Activated naive CD8-positive, alpha-beta T cell treated with anti-CD3 and anti-CD28 coated beads, Interleukin-2, amount 50 U/mL, for 16 hours (primary cell): ENCODE measurements at places on chromosomes 6 and 20.

DNA sequence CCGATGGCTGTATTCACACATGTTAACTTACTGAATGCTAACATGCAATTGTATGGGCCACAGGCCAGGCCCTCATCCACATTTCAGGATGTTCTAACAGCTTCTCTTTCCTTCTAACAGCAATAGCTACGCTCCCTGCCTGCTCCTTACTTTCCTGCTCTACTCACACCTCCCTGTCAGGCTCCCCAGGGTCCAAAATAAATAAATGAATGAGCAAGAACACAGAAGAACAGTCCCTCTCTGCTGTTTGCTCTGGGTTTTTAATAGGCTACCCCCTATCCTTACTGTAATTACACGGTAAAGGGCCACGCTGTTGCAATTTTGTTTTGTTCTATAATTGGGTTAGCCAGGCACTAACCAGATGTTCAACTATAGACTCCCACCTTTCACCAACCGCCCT lies 135.6 kb downstream of the GMDS start:
- no peak for DNase-seq

- DNase-seq, result no peak
Observed at GRCh38 chr6:169583886-169584541, 117.8 kb downstream of the WDR27 start.

DNA sequence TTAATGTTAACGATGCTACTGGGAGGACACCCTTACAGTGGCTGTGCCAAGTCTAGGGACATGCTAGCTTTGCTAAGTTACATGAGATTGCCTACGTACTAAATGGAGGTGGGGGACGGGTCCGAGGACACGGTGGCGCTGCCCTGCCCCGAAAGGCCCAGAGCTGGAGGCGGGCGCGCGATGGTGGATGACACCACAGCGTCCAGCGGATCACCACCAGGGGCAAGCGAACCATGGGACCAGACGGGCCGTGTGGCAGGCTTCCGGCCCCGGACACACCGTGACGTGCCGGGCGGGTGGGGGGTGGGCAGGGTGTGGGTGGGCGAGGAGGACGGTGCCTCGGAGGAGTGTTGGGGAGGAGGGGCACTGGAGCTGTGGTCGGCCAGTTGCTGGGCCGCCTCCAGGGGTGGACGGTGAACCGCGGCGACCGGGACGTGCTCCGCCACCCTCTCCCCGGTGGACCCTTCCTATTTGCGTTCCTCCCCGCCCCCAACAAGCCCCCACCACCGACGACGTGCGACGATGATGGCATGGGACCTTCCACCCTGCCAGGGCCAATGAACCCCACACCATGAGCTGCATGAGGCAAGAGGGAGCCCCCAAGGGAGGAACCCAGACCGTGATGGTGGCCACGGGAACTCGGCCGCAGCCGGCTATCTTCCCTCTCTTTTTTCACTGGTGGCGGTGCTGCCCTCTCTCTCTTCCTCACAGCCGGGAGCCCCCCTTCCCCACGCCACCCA lies 773.3 kb upstream of the DEFB115 start:
- DNase-seq, result no peak

GRCh38 chr20:6606651-6607050 lies 160.8 kb upstream of the BMP2 start:
- DNase-seq, result no peak

DNA sequence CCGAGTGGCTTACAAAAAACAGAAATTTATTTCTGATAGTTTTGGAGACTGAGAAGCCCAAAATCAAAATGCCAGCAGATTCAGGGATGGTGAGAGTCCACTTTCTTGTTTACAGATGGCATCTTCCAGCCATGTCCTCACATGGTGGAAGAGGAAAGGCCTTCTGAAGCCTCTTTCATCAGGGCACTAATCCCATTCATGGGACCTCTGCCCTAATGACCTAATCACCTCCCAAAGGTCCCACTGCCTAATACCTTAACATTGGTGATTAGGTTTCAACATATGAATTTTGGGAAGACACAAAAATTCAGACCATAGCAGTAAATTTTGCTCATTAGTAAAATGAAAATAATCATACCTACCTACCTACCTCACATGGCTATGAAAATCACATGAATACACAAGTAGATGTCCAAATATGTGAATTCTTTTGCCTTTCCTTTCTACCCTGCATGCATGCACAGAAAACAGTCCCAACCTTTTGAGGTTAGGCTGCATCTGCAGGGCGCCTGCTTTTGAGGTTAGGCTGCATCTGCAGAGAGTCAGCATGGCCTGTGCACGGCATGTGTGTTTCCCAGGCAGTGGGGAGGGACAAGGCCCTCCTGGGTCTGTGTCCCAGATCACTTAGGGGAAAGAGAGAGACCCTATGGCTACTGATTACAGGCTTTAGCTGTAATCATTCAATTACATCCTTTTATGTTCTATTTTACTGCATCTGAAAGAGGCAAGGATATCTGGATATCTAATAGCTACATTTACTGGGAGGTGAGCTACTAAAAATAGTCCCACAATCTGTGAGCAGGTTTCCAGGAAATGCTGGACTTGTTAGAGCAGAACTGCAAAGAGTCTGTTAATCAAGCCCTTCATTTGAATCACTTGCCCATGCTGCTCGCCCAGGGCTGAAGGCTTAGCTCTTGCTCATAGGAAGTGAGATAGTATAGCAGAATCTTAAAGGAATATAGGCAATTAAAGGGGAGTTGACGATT lies 497.7 kb upstream of the MARCKS start:
- no peak for DNase-seq

DNA sequence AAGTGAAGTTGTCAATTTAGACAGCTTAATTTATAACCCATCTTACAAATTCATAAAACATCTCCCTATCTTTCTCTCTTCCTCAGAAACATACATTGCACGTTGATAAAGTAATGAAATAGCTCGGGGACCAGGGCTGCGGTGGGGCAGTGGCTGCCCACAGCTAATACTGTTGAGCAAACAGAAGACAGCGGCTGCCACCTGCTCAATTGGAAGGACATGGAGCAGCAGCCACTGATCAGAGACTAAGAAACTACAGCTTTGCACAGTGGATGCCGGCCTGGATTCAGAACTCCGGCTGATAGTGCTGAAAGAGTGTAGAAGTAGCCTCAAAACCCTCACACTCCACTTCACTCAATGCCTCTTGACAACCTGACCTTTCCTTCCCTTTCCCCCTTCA lies 157.9 kb upstream of the PDE10A start:
- DNase-seq, result no peak

- no peak for DNase-seq
Observed at GRCh38 chr6:101614774-101615173, 221.3 kb downstream of the GRIK2 start.

DNA sequence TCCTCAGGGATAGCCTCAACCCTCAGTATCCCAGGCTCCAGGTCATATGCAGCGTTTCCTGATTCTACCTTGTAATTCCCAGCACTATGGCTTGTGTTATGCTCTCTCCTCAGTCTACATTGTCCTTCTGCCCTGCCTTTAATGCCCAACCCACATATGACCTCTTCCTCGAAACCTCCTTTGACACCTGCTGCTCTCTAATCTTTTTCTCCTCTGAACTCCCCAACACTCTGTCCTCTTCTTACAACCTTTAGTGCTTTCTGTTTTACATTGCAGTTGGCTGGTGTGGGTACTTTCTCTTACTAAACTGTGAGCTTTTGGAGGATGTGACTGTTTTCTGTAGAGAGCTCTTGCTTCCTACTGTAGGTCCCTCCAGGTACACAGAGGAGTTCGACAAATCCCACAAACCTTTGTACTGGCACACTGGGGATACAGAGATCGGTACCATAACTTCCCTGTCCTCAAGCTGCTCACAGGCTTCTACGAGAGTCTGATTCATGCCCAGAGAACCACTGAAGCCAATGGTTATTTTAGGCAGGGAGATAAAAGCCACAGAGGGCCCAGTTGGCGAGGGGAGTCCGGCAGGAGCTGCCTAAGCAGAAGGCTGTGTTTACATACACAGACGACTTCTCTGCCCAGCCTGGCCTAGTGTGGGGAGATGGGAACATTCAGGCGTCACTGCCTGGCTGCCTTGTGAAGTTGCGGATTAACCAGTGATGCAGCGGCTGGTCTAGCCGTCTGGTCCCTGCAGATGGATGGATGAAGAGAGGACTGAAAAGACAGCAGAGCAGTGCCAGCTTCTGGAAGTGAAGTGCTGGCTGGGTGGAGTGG lies 8.4 kb upstream of the EPB41L1 start:
- DNase-seq, result no peak

- no peak for DNase-seq
Observed at GRCh38 chr20:19626896-19627295, 131.2 kb upstream of the RIN2 start.

- DNase-seq, result no peak
Observed at GRCh38 chr20:19519466-19519865, 238.6 kb upstream of the RIN2 start.

- no peak for DNase-seq
Observed at GRCh38 chr20:20668639-20669038, 43.8 kb downstream of the RALGAPA2 start.

- no peak for DNase-seq
Observed at GRCh38 chr6:73746787-73747186, 50.8 kb downstream of the CD109 start.

DNA sequence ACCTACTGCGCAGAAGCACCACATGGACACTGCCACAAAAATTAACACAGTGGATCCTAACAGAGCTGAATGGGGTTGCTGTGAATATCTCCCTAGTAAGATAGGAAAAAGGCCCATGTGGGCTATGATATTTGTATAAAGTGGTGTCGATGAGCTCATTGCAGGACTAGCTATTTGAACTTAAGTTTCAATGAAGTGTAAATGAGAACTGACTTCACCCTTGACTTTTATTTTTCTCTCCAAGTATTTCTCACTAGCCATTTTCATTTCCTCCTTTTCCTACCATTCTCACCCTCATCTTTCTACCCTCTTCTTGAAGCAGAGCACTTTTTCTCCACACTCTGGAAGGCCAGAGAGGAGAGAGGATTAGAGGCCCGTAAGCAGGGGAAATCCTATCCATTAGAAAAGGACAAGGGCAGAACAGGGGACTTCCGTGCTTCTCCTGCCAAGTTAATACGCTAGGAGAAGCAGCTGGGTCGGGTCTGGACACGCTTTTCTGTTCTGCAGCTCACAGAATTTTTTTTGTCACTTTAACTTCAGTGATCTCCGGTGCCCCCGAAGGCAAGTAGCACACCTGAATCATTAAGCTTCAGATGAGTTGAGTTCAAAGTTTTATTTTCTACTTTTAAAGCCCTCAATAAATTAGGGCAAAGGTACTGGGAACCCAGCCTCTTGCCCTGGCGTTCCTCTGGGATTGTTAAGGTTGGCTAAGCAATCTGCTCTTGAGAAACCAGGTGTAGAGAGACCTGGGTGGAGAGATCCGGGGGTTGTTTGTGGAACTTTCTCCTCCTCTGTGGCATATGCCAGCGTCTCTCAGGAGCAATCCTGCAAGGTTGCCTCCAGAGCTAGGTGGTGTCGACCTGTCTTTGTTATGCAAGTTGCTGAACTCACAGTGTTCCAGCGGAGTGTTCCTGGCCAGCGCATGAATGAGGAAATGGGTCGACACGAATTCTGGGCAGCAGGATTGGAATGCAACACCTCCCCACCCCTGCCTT lies 56.2 kb upstream of the ARID1B start:
- DNase-seq, result no peak

DNA sequence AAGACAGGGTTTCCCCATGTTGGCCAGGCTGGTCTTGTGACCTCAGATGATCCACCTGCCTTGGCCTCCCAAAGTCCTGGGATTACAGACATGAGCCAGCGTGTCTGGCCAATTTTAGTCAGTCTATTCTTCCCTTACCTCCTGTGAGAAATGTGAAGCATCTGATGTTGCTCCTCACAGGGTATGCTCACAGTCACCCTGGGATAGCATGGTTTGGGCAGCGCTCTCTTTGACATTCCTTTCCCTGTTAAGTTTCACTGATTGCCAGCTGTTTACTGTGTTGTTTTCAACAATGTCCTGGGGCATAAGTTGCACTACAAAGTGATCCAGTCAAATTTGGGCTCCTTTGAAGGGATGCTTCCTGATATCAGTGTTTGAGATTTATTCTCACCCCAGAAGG lies 13.1 kb downstream of the CDC5L start:
- no peak for DNase-seq
